ENCODE measurements at places on chromosomes 4 and X.

DNA sequence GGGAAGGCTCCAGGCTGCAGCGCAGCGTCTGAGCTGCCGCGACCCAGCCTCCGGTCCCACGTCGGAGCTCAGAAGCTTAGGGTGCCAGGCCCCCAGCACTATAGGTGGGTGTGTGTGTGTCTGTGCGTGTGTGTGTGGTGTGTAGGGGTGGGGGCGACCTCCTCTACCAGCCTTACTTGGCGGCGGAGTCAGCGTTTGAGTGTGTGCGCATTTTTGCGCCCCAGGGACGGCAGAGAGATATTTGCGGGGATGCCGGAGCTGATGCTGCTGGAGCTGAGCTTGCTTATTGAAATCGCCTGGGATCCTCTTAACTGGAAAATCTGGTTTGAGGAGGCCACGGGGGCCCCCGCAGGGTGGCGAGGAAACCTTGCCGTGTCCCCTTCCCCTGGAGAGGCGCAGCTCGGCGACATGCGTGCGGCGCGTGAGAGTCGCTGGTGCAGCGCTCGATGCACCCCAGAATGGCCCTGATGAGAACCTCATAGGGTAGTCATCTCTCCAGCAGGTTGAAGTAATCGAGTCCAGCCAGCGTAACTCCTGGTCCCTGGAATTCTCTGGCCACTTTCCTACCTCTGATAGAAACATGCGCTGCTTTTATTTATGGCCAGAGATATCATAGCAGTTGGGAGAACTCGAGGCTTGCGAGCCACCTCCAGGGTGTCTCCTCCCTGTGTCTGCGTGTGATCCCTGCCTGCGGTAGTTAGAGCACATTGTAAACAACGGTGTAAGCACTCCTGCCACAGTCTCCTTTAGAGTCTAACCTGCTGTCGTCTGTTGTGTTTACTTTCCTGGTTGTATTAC lies 2.7 kb downstream of the ADGRL3 start:
- DNase-seq, result peak; percentile 79
- peaks cover 21% of the 10 kb centered on the region for H3K4me1 ChIP-seq
- peaks cover 42% of the 10 kb centered on the region for H3K27me3 ChIP-seq
- H3K36me3 ChIP-seq, result no peaks in the 10 kb centered on the region

- H3K27ac ChIP-seq, result no peak overlapping the region
- no peak overlapping the region for H3K4me3 ChIP-seq
- DNase-seq, result peak; percentile 56
- H3K4me1 ChIP-seq, result peaks cover 2% of the 10 kb centered on the region
Measured at GRCh38 chr4:114384629-114385028, 214.0 kb upstream of the UGT8 start.

DNA sequence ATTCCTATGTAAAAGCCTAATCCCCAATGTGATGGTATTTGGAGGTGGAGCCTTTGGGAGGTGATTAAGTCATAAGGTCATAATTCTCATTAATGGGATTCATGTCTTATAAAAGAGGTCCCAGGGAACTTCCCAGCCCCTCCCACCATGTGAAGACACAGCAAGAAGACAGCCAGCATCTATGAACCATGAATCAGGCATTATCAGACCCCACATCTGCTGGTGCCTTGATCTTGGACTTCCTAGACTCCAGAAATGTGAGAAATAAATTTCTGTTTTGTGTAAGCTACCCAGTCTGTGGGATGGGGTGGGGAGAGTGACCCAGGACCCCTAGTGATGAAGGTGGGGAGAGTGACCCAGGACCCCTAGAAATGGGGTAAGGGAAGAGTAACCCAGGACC lies 6.1 kb upstream of the DAPP1 start:
- H3K4me3 ChIP-seq, result no peak overlapping the region
- DNase-seq, result no peak
- no peaks in the 10 kb centered on the region for H3K36me3 ChIP-seq
- H3K27ac ChIP-seq, result no peak overlapping the region
- peaks cover 15% of the 10 kb centered on the region for H3K27me3 ChIP-seq
- no peaks in the 10 kb centered on the region for H3K4me1 ChIP-seq

GRCh38 chr4:145545538-145546174 lies 64.0 kb downstream of the SMAD1 start:
- peak; percentile 93 for DNase-seq
- no peaks in the 10 kb centered on the region for H3K36me3 ChIP-seq
- peak overlapping the region; percentile 94 for H3K27ac ChIP-seq
- no peak overlapping the region for H3K4me3 ChIP-seq
- H3K4me1 ChIP-seq, result peaks cover 2% of the 10 kb centered on the region

GRCh38 chr4:26385690-26386089 lies 64.9 kb downstream of the RBPJ start:
- H3K27me3 ChIP-seq, result no peaks in the 10 kb centered on the region
- H3K4me3 ChIP-seq, result no peak overlapping the region
- no peak for DNase-seq
- H3K4me1 ChIP-seq, result no peaks in the 10 kb centered on the region
- peaks cover 79% of the 10 kb centered on the region for H3K36me3 ChIP-seq
- H3K27ac ChIP-seq, result no peak overlapping the region

- H3K4me1 ChIP-seq, result peaks cover 18% of the 10 kb centered on the region
- DNase-seq, result no peak
- H3K27me3 ChIP-seq, result no peaks in the 10 kb centered on the region
- peaks cover 21% of the 10 kb centered on the region for H3K36me3 ChIP-seq
- H3K27ac ChIP-seq, result no peak overlapping the region
- H3K4me3 ChIP-seq, result no peak overlapping the region
Measured at GRCh38 chr4:6680372-6681034, 13.2 kb upstream of the S100P start.

GRCh38 chrX:74371425-74372222 lies 49.7 kb upstream of the SLC16A2 start:
- H3K27ac ChIP-seq, result no peak overlapping the region
- no peaks in the 10 kb centered on the region for H3K36me3 ChIP-seq
- no peaks in the 10 kb centered on the region for H3K4me1 ChIP-seq
- H3K4me3 ChIP-seq, result no peak overlapping the region

DNA sequence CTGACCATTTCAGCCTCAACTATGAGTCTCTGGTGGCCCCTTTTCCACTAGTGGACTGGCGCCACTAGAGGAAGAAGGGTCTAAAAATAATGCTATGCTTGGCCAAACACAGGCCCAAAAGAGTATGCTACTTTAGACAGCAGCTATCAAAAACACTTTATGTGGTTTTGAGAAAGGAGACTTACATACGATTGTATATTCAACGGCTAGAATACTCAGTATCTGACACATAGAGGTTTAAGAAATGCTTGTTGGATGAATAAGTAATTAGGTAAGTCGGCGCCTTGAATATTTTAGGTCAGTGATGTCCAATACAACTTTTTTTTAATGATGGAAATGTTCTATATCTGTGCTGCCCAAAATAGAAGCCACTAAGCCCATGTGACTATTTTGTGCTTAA lies 25.7 kb upstream of the TMPRSS11A start:
- no peak for DNase-seq
- H3K36me3 ChIP-seq, result no peaks in the 10 kb centered on the region
- H3K4me1 ChIP-seq, result no peaks in the 10 kb centered on the region
- no peak overlapping the region for H3K27ac ChIP-seq

DNA sequence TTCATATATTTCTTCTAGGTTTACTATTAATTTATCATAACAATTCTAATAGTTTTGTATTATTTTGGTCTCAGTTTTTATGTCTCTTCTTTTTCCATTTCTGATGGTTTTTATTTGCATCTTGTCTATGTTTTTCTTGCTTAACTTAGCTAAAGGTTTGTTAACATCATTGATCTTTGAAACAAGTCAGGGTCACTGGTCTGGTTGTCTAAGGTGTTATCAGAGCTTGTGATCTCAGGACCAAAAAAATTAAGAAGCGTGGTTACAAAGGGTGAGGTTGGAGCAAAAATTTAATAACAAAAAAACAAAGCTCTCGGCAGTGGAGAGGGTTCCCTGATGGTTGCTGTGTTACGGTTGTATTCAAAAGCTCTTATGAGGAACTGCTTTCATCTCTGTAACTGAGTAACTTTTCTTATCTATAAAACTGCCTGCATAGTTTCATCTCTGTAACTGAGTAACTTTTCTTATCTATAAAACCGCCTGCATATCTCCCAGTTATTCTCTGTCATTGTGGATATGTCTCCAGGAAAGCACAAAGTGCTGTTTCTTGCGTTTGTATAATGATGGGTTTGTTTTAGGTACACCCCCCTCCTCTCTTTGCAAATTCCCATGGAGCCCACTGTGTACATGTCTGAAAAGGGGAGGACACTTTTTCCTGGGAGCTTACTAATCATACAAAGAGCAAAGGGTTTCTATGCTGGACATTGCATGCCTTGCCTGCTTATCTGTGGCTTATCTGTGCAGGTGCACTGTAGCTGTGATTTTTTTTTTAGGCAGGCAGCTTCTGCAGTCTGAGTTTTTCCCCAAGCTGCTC lies 62.4 kb upstream of the UGT2B15 start:
- no peak for DNase-seq
- peak overlapping the region; percentile 23 for H3K27ac ChIP-seq
- no peaks in the 10 kb centered on the region for H3K27me3 ChIP-seq
- no peak overlapping the region for H3K4me3 ChIP-seq

- H3K27me3 ChIP-seq, result peaks cover 96% of the 10 kb centered on the region
- H3K27ac ChIP-seq, result no peak overlapping the region
- DNase-seq, result peak; percentile 0
- no peaks in the 10 kb centered on the region for H3K36me3 ChIP-seq
- no peaks in the 10 kb centered on the region for H3K4me1 ChIP-seq
Measured at GRCh38 chr4:8860096-8860891, 11.3 kb downstream of the HMX1 start.

GRCh38 chr4:41832961-41833360 lies 84.4 kb upstream of the PHOX2B start:
- peak; percentile 1 for DNase-seq
- no peaks in the 10 kb centered on the region for H3K36me3 ChIP-seq
- H3K27me3 ChIP-seq, result no peaks in the 10 kb centered on the region

DNA sequence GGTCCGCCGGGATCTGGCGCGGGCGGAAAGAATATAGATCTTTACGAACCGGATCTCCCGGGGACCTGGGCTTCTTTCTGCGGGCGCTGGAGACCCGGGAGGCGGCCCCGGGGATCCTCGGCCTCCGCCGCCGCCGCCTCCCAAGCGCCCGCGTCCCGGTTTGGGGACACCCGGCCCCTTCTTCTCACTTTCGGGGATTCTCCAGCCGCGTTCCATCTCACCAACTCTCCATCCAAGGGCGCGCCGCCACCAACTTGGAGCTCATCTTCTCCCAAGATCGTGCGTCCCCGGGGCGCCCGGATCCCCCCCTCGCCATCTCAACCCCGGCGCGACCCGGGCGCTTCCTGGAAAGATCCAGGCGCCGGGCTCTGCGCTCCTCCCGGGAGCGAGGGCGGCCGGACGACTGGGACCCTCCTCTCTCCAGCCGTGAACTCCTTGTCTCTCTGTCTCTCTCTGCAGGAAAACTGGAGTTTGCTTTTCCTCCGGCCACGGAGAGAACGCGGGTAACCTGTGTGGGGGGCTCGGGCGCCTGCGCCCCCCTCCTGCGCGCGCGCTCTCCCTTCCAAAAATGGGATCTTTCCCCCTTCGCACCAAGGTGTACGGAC lies 482 bp upstream of the SHOX start:
- H3K4me1 ChIP-seq, result peaks cover 2% of the 10 kb centered on the region
- H3K27ac ChIP-seq, result no peak overlapping the region
- H3K27me3 ChIP-seq, result peaks cover 79% of the 10 kb centered on the region
- DNase-seq, result no peak
- H3K4me3 ChIP-seq, result no peak overlapping the region

GRCh38 chr4:85737254-85737653 lies 262.3 kb downstream of the ARHGAP24 start:
- no peaks in the 10 kb centered on the region for H3K27me3 ChIP-seq
- DNase-seq, result no peak
- no peak overlapping the region for H3K27ac ChIP-seq
- H3K4me3 ChIP-seq, result no peak overlapping the region

DNA sequence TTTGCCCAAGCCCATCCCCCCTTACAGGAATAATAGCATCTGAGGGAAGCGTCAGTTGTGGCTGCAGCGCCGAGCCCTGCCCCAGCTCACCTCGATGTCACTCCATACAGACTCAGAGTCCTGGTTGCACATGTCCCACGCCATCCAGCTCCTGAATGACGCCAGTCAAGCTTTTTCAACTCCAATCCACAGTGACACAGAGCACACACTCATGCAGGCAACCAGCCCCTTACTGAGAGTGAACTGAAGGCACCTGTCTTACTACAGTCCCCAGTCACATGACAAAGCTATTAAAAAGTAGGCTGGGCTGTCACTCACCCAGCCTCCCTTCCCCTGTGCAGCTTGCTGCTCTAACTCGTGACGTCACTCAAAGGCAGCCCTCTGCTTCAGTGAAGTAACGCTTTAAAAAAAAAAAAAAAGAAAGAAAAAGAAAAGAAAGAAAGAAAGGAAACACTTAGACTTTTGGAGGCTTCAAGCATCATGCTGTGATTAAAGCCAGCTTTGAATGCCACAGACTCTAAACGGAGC lies at the start of gene PPARGC1A:
PPARGC1A (minus strand) TSS at position 234 of the 528 bp plus-strand sequence; CDS start at position 144, 90 bp downstream.
- no peaks in the 10 kb centered on the region for H3K27me3 ChIP-seq
- H3K27ac ChIP-seq, result peak within 1 kb of the TSS; percentile 40
- peak; percentile 67 for DNase-seq
- H3K4me1 ChIP-seq, result peaks cover 4% of the 10 kb centered on the region
- peak within 1 kb of the TSS; percentile 79 for H3K4me3 ChIP-seq

DNA sequence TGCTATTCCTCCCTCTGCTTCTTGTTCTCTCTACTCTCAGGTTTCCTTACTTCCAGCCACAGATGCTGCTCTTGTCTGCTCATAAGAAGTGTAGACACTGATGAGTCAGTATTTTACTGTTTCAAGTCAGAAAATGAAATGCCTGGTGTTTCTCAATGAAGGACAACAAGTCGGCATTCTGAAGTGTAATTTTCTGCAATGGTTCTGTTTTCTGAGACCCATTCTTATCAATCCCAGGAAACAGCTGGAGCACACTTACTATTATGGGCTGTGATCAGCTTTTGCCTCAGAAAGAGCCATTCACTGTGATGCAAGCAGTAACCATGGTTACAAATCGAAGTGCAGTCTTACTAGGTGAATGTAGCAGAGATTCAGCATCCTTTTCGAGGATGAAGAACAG lies 42.0 kb downstream of the SLC4A4 start:
- DNase-seq, result peak; percentile 86
- H3K4me3 ChIP-seq, result no peak overlapping the region
- H3K4me1 ChIP-seq, result peaks cover 4% of the 10 kb centered on the region
- H3K36me3 ChIP-seq, result no peaks in the 10 kb centered on the region

DNA sequence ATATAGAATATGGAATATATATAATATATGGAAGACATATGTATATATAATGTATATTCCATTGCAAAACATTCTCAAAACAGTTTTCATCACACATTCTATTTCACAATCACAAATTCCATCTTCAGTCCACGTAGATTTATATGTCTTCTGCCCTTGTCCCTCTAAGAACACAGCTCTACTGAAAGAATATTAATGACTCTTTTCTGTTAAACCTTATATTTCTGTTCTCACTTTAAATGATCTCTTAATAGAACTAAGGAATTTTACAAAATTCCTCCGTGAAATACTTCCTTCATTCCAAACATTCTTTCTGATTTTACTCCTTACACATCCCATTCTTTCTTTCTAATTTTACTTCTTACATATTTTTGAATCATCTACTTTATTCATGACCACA lies 1043.1 kb upstream of the PABPC4L start:
- H3K27me3 ChIP-seq, result no peaks in the 10 kb centered on the region
- H3K36me3 ChIP-seq, result no peaks in the 10 kb centered on the region
- H3K4me1 ChIP-seq, result no peaks in the 10 kb centered on the region

- H3K4me3 ChIP-seq, result no peak overlapping the region
- H3K27me3 ChIP-seq, result no peaks in the 10 kb centered on the region
- peaks cover 52% of the 10 kb centered on the region for H3K36me3 ChIP-seq
- no peak for DNase-seq
- no peak overlapping the region for H3K27ac ChIP-seq
- H3K4me1 ChIP-seq, result peaks cover 5% of the 10 kb centered on the region
Measured at GRCh38 chrX:19350941-19351384, 7.2 kb downstream of the PDHA1 start.

GRCh38 chr4:78291277-78291676 lies 234.2 kb downstream of the FRAS1 start:
- H3K27ac ChIP-seq, result no peak overlapping the region
- DNase-seq, result no peak
- no peak overlapping the region for H3K4me3 ChIP-seq
- peaks cover 11% of the 10 kb centered on the region for H3K4me1 ChIP-seq
- no peaks in the 10 kb centered on the region for H3K27me3 ChIP-seq

All from mesenchymal stem cell (in vitro differentiated cells and primary cell).